G401 (cell line): ENCODE measurements at places on chromosomes 7 and 10. TPM values are rescaled to one million over a fixed set of nuclear protein-coding genes. Genes with fewer than 3 reads are reported as not detected.

HTR5A gene
- not detected in 2 replicates for total RNA-seq

NPSR1 gene
- total RNA-seq = not detected in 2 replicates

DNA sequence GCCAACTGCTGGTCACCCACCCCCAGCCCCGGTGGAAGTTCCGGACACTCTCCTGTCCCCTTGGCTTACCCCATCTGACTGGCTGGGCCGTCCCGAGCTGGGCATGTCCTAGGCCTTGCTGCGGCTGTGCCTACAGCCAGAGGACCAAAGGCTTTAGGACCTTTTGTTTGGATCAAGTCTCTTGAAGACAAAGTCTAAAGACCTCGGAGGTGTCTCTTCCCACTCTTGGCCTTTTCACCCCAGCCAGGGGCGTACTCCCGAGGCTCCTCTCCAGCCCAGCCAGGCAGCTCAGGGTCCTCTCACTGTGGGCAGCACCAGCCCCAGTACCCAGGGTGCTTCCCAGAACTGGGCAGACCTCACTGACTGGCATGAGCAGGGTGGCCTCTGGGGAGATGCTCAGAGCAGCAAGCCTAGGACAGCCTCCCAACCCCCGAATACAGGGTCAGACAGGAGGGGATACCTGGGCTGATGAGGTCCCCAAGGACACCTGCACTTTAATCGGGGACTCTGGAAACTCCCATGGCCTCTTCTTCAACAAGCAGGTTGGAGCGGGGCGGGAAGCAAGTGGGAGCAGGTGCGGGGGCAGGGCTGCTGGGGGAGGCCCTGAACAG lies 2.7 kb upstream of the PWWP2B start:
- no peak for DNase-seq

DNA sequence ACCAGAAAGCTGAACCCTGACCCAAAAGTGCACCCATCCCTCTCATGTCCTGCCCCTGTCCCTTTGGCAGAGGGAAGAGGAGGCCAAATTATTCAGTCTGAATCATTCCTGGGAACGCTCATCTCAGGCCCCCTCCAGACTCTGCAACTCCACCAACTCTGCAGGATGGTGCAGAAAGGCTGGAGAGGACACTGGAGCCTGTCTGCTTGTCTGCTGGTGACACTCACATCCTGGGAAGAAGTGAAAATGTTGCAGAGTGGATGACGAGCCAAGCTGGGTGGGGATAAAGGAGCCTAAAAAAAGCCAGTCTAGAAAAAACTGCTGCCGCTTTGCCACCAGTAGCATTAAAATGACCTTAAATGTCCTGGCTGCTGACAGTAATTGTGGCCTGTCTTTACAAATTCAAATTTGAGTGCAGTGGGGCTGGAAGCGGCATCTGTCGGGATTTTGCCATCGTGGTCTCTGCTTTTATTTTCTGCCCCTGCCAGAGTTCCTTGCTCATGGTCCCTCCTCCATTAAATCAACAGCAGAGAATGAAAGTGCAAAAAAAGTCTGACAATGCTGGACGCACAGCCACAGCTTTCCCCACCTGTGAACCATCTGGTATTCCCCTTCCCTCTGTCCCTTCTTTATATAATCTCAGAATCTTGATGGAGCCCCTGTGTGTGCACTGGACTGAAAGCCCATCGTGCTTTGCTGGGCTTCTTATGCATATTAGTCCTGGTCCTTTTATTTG lies 63.9 kb downstream of the STK17A start:
- peak; percentile 73 for DNase-seq

- DNase-seq = peak; percentile 15
These were observed 41.5 kb upstream of the EBLN1 start for GRCh38 chr10:22259280-22259679.

DNA sequence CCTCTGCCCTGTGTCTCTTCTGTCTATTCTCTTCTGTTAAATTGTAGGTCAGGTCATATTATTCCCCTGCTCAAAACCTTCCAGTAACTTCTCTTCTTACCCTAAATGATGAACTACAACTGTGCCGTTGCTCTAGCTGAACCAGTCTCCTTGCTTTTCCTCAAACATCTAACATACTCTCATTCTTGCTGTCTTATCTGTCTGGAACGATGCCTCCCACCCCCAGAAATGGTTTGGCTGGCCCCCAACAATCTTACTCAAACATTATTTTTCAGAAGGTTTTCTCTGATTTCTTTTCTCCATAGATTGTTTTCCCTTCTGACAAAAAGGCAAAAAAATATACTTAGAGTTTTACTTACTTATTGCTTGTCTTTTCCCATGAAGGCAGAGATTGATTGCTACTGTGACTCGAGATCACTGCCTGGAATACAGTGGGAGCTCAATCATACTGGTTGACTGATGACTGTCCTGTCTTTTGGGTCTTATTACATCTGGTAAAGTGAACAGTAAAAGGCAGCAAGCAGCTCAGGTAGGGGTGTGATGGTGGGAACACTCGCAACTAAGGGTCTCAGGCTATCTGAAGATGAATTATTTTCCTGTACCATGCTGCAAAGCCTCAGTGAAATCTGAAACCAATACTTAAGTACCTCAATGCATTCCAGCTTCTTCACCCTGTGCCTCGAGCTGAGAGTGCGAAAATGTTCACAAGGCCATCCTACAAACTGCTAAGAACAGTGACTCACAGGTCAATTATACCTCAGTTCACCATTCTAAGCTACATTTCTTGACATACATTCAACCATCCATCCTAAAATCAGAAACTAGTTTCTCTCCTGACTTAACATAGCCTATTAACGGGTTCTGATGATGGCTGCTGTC lies 67.6 kb downstream of the DNMBP start:
- no peak for DNase-seq

DNA sequence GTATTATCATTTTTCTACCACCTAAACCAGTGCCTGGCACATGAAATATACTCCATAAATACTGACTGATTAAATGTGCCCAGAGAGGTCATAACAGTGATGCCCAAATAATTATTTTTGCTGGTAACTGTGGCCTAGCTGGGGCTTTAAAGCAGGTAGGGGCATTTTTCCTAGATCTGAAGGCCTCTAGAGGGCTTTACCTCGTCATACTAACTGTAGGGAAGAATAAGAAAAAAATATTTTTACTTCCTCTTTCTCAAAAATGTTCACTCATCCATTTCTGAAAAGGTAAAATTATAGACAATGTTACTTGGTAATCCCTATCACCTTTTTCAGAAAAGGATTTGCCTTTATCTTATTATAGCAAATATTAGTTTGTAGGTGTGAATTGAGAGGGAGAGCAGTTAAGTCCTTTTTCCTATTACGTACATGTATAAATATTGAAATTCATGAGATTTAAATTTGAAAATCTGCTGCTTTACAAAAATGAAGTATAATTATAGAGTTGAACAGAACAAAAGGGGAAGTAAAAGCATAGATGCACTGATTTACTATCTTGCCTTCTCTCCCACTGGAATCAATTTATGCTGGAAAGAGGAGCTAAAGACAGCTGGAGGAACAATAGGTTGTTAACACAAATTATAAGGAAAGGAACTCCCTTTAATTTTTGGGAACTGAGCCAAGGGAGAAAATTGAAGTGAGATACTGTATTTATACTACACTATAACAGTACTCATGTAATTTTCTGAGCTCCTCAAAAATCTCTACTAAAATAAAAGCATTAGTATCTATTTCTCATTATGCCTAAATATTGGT lies 71.5 kb upstream of the NOBOX start:
- DNase-seq = no peak
